ENCODE measurements at places on chromosomes 4 and X. TPM values are rescaled to one million over a fixed set of nuclear protein-coding genes. Genes with fewer than 3 reads are reported as not detected.

Gene MAP9
- 2.9 TPM for total RNA-seq

Gene PRDX4
- total RNA-seq: 145 TPM

Gene RBM47
- 53.0 TPM for total RNA-seq

Gene CFAP99
- total RNA-seq: not detected

Gene TRIM61
- 1.0 TPM for total RNA-seq

Gene SH2D1A
- total RNA-seq: 1.1 TPM

Gene PHF8
- total RNA-seq: 19.7 TPM

All from subcutaneous adipose tissue (tissue), 4 donors.